RPMI7951 (cell line): ENCODE measurements at places on chromosomes 5 and 9.
A peak's percentile ranks its signal among the peaks of the same experiment; 100 is the strongest.

GRCh38 chr5:135493406-135494180 is 41.4 kb upstream of the TIFAB start:
- DNase-seq = peak; percentile 84

- peak; percentile 35 for DNase-seq
Measured at GRCh38 chr9:121674952-121675351, 23.5 kb downstream of the DAB2IP start.

- no peak for DNase-seq
Measured at GRCh38 chr9:100063185-100063584, 35.6 kb downstream of the ERP44 start.

- DNase-seq = no peak
Measured at GRCh38 chr5:54469622-54470021, 14.1 kb downstream of the HSPB3 start.

DNA sequence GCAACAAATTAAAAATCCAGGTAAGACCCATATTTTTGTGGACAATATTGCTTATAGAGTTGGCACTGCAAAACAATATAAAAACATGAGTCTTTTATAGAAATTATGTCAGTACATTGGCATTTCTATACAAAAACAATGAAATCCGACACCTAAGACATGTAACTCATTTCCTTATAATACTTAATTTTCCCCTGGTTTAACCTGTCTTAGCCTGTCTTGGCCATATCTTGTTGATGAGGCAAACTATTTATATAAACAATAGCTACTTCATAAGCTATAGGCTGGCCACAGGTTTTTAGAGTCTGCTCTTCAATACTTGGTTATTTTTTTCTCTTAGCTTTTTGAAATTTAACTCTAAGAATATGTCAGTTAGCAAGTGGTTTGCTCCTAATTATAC is 44.7 kb upstream of the IZUMO3 start:
- DNase-seq = no peak

GRCh38 chr9:33458444-33458843 is 11.1 kb upstream of the AQP3 start:
- DNase-seq = peak; percentile 61

GRCh38 chr5:107979291-107979690 is 308.6 kb upstream of the EFNA5 start:
- no peak for DNase-seq

DNA sequence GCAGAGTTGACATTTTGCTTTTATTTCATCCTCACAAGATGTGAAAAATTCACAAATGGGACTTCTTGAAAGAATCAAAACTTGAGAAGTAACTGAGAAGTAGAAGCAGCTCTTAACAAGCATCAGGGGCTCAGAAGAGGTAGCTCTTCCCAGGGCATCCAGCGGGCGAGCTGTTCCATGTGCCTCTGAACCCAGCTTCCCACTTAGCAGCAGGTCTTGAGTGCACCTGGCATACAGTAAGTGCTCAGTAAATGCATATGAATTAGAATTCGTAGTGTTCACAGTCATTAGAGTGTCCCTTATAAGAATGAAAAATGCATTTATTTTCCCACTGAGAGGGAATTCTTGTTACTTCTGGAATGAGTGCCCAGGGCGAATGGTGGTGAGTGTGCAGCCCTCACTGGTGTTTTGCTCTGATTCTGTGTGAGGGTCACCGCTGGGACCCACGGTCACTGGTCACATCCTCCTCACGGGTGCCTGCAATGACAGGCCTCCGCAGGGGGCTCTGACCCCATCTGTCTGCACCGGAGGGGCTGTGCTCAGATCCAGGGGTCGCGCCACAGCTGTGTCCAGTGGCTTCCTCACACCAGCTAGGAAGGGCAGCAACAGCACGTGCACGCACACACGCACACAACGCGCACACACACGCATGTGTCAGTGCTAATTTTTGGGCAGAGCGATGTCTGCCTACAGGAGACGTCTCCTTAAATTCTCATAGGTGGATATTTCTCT is 26.9 kb downstream of the EXOC3 start:
- no peak for DNase-seq
